ENCODE measurements at places on chromosomes 2 and 18. TPM values are rescaled to one million over a fixed set of nuclear protein-coding genes. Genes with fewer than 3 reads are reported as not detected.

DNA sequence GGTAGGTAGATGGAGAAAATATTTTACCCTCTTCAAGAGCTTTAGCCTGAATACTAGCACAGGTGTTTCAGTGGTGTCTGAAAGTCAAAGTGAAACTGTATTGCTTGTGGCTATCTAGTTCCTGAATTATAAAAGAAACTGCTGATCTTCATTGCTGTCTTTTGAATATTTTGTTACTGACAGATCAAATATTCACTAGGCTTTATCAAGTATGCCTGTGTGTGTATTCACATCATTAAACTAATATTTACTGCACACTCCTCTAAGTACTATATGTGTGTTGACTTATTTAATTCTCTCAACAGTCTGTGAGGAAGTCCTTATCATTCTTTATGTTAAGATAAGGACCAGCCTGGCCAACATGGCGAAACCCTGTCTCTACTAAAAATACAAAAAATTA, 139.6 kb downstream of the SOCS6 start:
- no peak for DNase-seq

GRCh38 chr2:24579053-24579803, 88.2 kb downstream of the NCOA1 start:
- DNase-seq, result no peak

DNA sequence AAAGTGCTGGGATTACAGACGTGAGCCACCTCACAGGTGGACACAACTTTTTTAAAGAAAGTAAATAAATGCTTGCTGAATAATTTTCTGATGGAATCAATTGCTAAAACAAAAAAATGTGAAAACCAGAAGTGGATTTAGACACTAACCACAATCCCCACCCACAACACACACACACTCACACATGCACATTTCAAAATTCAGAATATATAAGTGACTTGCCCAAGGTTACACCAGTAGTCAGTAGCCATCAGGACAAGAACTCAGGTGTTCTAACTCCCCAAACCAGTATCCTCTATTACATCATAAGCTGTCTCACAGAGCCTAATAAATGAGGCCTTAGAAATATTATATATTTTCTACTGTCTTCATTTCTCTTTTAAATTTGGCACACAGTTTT, 1923.6 kb upstream of the PIK3C3 start:
- DNase-seq, result no peak

GRCh38 chr18:32175265-32175664, 14.6 kb upstream of the MEP1B start:
- DNase-seq, result no peak

DNA sequence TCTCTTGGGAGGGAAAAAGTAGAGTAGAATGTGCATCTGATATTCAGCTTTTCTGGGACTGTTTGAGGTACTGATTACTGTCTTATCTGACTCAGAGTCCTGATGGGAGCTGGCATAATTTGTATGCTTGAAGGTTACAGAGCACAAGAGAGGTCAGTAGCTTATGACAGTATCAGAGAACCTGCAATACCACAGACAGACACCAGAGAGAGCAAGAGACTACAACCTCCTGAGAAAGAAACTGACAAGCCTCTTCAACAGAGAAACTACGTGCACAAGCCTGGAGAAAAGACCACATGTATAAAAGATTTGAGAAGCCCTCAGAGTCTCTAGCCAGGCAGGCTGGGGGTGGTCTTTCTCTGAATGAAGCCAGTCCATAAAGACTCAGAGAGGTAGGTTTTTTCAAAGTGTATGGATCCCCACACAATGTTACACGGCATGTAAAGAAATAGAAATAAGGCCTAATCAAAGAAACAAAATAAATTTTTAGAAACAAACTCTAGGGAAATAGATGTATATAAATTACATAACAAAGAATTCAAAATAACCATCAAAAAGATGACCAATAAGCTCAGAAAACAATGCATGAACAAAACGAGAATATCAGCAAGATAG, 568.3 kb downstream of the LRRTM4 start:
- peak; percentile 62 for DNase-seq

DNA sequence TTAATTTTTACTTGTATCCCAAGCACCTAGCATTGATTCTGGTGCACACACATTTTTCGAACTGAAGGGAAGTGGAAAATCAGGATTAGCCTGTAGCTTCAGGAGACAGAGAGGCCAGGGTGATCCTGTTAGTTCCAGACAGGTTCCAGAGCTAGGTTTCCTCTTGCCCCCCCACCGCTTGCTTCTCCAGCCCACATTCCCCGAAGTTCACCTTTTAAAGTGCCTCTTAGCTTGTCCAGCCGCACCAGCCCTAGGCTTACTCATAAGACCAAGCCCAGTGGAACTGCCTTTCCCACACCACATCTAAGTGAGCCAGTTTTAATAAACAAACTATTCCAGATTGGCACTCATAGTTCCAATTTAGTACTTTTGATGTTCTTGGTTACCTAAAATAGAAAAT, 898.6 kb upstream of the KLHL29 start:
- no peak for DNase-seq

GRCh38 chr18:11119959-11120587, 29.3 kb downstream of the PIEZO2 start:
- DNase-seq, result no peak

DNA sequence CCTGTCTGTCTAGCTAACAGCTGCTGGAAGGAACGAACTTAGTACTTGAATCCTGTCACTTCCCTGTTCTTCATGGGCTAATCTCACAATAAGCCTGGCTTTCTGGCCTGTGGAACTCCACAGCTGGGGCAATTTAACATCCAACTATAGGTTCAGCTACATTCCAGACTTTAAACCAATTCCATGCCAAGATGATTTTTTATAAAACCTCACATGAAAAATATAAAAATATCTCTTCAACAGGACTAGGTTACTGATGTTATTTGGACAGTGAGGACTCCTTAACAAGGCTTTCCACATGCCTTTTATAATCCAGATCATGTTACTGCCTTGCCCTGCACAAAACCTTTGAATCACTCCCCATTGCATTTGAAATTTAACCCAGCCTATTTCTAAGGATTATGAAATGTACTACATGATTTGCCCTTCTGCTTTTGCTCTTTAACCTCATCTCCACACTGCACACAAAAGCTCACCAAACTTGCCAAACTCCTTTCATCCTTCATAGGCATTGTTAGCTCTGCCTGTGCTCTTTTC, 863.2 kb upstream of the CHAC2 start:
- DNase-seq, result no peak

GRCh38 chr18:50090370-50091312, 104.3 kb downstream of the MYO5B start:
- no peak for DNase-seq

DNA sequence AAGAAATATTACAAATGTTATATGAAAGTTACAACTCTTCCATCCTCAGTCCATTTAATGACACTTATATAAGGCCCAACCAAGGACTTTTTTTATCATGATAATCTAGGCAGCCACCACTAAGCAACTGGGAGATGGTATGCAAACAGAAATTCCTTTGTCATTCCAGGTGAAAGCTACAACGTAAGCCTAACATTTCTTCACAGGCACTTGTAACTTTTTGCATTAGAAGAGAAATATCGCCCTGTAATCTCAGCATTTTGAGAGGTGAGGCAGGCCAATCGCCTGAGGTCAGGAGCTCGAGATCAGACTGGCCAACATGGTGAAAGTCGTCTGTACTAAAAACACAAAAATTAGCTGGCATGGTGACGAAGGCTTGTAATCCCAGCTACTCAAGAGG, 581.2 kb upstream of the SLC8A1 start:
- no peak for DNase-seq

- no peak for DNase-seq
Measured at GRCh38 chr2:69353360-69353759, 33.7 kb downstream of the GFPT1 start.

GRCh38 chr2:33214436-33214835, 262.0 kb upstream of the RASGRP3 start:
- peak; percentile 97 for DNase-seq

DNA sequence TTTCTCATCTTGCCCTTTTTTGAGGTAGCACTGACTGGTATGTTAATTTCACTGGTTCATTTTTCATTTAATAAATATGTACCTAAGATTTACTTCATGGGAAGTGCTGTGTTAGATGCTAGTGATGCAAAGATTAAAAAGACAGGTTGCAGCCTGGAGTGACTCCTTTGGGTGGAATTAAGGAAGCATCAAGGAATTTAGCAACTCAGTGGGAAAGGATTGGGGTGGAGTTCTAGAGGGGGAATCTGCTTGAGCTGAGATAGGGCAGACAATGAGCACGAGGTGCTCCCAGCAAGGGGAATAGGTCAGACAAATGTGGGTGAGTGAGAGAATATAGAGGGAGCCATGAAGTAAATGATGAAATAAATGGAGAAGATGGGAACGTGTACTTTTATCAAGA, 57.0 kb downstream of the LYPD6 start:
- no peak for DNase-seq

GRCh38 chr2:70767079-70767698, 811 bp downstream of the ADD2 start:
- no peak for DNase-seq

- no peak for DNase-seq
Measured at GRCh38 chr18:8828300-8828699, 122.9 kb downstream of the MTCL1 start.

- peak; percentile 79 for DNase-seq
Measured at GRCh38 chr2:17719562-17720371, 33.8 kb downstream of the SMC6 start.

GRCh38 chr2:153163055-153163454, 315.5 kb downstream of the RPRM start:
- DNase-seq, result no peak

- no peak for DNase-seq
Measured at GRCh38 chr2:74806920-74807319, 27.0 kb upstream of the HK2 start.

- DNase-seq, result peak; percentile 65
Measured at GRCh38 chr2:121999264-121999663, 243.8 kb downstream of the TSN start.

DNA sequence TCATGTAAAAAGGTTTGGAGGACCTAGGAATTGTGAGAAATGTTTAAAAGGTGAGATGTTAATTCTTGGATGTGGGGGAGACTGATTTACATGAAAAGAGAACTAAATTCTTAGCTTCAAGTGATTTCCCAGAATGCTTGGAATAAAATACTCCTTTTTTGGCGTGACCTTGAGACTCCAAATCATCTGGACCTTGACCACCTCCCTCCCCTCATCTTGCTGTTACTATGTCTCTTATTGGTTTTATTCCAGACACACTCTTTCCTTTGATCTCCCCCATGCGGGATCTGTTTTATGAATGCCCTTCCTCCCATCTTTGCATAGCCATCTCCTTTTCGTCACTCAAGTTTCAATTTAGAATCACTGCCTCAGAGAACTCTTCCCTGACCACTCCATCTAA, 20.0 kb upstream of the LRRTM1 start:
- DNase-seq, result no peak

GRCh38 chr2:118049140-118049815, 35.4 kb upstream of the CCDC93 start:
- no peak for DNase-seq

DNA sequence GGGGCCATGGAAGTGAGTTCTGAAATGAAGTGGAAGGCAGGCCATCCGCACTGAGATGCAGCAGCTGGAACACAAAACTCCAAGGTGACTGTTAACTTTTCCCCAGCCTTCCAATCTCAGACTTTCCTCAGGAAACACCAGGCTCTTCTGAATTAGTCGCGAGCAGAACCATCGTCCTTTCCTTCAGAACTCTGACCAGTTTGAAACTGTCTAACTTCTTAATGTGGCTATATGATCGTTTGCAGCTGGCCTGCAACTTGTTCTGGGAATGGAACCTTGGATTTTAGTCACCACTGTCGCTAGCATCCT, 620 bp upstream of the RPL37A start:
- DNase-seq, result no peak

DNA sequence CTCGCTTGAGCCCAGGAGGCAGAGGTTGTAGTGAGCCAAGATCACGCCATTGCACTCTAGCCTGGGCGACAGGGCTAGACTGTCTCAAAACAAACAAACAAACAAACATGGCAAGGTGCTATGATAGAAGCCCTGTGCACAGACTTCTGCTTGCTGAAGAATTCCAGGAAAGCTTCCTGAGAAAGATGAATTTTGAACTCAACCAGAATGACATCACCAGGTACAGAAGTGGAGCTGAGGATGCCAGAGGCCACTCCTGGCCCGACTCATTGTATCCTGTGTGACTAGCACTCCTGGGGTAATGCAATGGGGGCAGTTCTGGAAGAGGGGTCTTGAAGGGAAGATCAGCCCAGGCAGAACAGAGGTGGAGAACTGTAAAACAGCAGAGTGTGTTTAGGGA, 22.0 kb upstream of the PNPT1 start:
- no peak for DNase-seq

GRCh38 chr2:198137733-198138132, 333.3 kb downstream of the PLCL1 start:
- no peak for DNase-seq

GRCh38 chr2:104852090-104852666, 1.7 kb upstream of the POU3F3 start:
- DNase-seq, result no peak

DNA sequence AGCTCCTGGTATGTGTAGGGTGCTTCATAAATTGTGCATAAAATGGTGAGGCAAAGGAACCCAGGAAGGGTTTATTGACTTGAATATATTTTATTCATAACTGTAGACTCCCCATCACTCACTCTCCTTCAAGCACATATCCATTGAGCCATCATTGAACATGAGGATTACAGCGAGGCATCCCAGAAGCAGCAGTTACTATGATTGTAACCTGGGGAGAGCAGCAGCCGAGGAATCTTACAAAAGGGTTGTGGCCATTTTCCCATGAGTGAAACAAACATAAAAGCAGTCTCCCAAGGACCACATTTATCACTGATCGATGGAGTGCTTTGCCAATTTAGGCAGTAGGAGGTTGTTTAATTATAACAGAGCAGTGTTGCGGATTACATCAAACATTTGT, 183.4 kb downstream of the NCK2 start:
- DNase-seq, result no peak

- DNase-seq, result no peak
Measured at GRCh38 chr2:105721991-105722511, 22.7 kb upstream of the NCK2 start.

Gene CKAP2L
- polyA plus RNA-seq, result 3.4 TPM

Gene INHBB
- polyA plus RNA-seq, result 0.03 TPM

Gene PEX13
- 18.0 TPM for polyA plus RNA-seq

Gene B3GNT7
- 0.27 TPM for polyA plus RNA-seq

Gene CDH2
- polyA plus RNA-seq, result 37.6 TPM

Gene GREB1
- 0.19 TPM for polyA plus RNA-seq

Gene ZNF638
- polyA plus RNA-seq, result 27.6 TPM

Gene PTGR3
- 10.0 TPM for polyA plus RNA-seq

Gene CRYGB
- polyA plus RNA-seq, result not detected

Gene RTKN
- 20.7 TPM for polyA plus RNA-seq

Gene NCKAP1
- 46.8 TPM for polyA plus RNA-seq

Gene FHOD3
- polyA plus RNA-seq, result 0.03 TPM

Gene HOXD8
- polyA plus RNA-seq, result 7.2 TPM

All from endothelial cell of umbilical vein (primary cell).